ENCODE measurements at places on chromosomes 6 and 20. TPM values are rescaled to one million over a fixed set of nuclear protein-coding genes. Genes with fewer than 3 reads are reported as not detected.

INSM1 gene
- not detected for total RNA-seq

DCDC2 gene
- not detected for total RNA-seq

EPHA7 gene
- 1.5 TPM for total RNA-seq

NKAIN4 gene
- not detected for total RNA-seq

OOEP gene
- not detected for total RNA-seq

TSPO2 gene
- total RNA-seq, result not detected

SLA2 gene
- total RNA-seq, result not detected

UBE3D gene
- total RNA-seq, result 7.0 TPM

CYP21A2 gene
- 1.3 TPM for total RNA-seq

PRSS35 gene
- 3.5 TPM for total RNA-seq

KIAA0408 gene
- 12.8 TPM for total RNA-seq

RBPJL gene
- not detected for total RNA-seq

CRISP3 gene
- total RNA-seq, result not detected

EEF1A2 gene
- not detected for total RNA-seq

PAQR8 gene
- total RNA-seq, result 3.5 TPM

FOXP4 gene
- total RNA-seq, result 2.9 TPM

OR11A1 gene
- not detected for total RNA-seq

STX11 gene
- 0.16 TPM for total RNA-seq

DHX16 gene
- 64.8 TPM for total RNA-seq

CPXM1 gene
- total RNA-seq, result 3.8 TPM

C6orf52 gene
- total RNA-seq, result not detected

ZNF512B gene
- 7.9 TPM for total RNA-seq

KCNK5 gene
- total RNA-seq, result under 0.01 TPM

SOX18 gene
- not detected for total RNA-seq

EYA4 gene
- total RNA-seq, result 5.7 TPM

LTV1 gene
- total RNA-seq, result 23.0 TPM

SLC22A23 gene
- 7.8 TPM for total RNA-seq

ULBP3 gene
- total RNA-seq, result 0.41 TPM

FNDC11 gene
- 0.25 TPM for total RNA-seq

Measured in fibroblast of the aortic adventitia (primary cell).